ENCODE measurements at places on chromosomes 3 and 15.

GRCh38 chr3:112633191-112633590 is 7.8 kb downstream of the CCDC80 start:
- no peak for DNase-seq

DNA sequence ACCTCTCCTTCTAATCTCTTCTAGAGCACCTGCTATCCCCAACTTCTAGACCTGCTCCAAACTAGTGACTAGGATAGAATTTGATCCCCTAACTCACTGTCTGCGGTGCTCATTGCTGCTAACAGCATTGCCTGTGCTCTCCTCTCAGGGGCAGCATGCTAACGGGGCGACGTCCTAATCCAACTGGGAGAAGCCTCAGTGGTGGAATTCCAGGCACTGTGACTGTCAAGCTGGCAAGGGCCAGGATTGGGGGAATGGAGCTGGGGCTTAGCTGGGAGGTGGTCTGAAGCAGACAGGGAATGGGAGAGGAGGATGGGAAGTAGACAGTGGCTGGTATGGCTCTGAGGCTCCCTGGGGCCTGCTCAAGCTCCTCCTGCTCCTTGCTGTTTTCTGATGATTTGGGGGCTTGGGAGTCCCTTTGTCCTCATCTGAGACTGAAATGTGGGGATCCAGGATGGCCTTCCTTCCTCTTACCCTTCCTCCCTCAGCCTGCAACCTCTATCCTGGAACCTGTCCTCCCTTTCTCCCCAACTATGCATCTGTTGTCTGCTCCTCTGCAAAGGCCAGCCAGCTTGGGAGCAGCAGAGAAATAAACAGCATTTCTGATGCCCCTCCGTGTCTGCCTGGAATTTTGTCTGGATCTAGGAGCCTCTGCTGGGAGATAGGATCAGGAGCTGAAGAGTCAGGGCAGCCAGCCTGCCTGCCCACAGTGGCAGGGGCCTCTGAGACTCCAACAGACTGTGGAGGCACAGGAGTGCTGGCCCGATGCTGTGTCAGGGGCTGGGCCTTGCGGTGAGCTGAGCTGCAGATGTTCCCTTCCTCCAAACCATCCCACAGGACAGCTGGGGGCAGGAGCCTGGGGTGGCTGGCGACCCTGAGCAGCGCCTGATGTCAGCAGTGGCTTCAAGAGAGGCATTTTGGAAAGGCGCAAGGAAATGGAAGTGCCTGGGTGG is 3.0 kb downstream of the ISLR start:
- no peak for DNase-seq

GRCh38 chr3:94776401-94776915 is 713.6 kb downstream of the NSUN3 start:
- no peak for DNase-seq

- DNase-seq, result no peak
Observed at GRCh38 chr15:70286113-70286806, 188.5 kb upstream of the TLE3 start.

- DNase-seq, result no peak
Observed at GRCh38 chr3:125434582-125435011, 59.5 kb upstream of the ZNF148 start.

DNA sequence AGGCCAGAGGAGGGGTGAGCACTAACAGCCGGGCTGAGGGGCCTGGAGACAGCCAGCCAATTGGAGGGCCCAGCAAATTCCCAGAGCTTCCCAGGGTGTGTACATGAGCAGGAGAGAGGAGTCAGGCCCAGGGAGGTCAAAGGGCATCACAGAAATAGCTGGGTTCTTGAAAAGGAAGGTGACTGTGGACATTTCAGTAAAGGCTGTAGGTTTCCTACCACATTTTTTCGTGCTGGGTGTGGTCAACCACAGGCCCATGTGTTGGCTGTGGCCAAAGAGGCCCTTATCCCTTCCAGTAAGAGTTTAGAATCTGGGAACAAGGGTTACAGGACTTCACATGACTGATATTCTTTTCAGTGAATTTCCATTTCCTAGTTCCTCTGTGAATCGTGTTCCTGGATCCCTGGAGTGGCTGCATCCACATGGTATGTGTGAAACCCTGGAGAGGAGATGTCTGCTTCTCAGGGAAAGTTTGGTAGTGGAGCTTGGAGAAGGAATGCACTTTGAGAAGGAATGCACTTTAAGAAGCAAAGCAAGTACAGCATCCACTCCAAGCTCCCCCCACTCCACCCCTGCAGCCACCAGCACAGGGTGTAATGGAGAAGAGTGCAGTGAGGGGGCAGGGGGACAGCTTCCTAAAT is 73.2 kb upstream of the HEG1 start:
- no peak for DNase-seq

DNA sequence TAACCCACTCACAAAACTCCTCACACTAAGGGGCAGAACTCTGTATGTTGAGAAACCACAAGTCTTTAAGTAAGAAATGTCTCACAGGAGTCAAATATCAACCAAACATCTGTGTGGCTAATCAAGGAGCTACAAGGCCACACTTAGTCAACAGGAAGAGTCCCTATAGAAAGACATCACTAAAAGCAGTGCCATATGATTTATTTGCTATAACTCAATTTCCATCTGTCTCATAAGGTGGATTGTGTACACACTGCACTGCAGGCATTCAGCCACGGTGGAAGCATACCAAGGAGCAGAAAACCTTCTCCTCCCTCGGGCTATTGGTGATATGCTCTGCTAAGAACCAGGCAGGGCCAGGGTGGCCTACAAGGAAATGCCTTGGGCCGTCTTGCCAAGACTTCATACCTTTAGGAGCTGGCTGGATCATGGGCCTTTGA is 197.6 kb upstream of the CFAP20DC start:
- DNase-seq, result no peak

DNA sequence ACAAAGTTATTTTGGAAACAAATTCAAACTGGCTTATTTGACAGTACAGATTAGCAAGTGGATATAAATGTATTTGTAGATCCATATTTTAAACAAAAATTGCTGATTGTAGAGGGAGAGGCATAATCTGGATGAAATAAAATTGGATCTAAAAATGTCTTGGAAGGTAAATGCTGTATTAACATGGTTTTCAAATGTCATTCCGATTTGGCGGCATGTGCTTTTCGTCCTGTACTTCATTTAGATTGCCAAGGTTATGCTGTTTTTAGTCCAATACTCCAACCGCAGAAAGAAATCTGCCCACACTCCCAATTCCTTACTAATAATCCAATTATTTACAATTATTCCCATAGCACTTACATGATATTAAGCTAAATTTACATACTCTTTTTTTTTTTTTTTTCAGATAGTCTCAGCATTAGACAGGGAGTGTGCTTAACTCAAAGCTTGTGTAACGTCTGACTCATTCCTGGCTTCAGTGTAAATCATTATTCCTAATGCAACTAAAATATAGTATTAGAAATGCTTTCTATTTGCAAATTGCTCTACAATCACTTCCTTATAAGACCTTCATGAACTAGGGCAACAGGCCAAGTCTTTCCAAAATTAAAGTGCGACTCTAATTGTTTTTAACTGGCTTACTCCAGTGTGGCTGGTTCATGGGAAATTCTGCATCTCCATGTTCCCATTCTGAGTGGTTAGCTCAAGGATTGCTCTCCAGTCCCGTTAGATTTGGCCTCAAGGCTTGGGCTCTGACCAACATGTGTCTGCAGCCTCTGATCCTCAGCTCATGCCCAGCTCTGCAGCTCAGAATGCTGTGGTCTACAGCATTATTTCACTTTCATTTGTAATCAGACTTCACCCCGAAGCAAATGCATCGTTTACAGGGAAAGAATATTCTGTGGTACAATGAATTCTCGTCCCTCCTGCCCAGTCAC is 103.9 kb downstream of the FBN1 start:
- no peak for DNase-seq

DNA sequence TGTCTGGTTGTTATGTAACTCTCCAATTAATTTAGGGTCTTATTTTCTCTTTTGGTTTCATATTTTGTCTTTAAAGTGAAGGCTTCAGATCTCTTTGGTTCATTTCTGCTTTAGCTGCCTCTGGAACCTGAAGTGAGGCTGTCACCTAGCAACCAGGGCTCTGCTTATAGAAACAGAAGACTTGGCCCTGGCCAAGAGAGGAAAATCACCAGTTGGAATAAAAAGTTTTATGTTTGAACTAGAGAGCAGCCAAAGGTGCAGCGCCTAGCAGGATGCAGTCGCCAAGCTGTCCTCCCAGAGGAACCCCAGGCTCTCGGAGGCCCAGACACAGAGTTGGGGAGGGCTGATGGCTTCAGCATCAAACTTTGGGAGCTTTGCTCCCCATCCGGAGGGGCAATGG is 41.1 kb downstream of the LYZL4 start:
- DNase-seq, result no peak

DNA sequence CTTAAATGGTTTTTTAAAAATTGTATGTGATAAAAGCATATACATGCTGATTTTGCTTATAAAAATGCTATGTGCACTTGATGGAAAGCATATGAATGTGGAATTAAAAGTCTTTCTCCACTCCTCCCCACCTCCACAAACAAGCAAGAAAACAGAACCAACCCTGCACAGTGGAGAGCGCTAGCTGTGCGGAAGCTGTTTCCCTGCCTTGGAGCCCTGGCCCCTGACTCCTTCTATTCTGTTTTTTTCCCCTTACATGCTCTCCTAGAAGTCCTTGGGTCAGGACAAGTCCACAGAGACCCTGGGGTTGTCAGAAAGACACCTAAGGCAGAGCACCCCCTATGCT is 64.2 kb downstream of the BOC start:
- DNase-seq, result no peak

GRCh38 chr3:183577346-183577745 is 21.8 kb upstream of the KLHL6 start:
- DNase-seq, result no peak

DNA sequence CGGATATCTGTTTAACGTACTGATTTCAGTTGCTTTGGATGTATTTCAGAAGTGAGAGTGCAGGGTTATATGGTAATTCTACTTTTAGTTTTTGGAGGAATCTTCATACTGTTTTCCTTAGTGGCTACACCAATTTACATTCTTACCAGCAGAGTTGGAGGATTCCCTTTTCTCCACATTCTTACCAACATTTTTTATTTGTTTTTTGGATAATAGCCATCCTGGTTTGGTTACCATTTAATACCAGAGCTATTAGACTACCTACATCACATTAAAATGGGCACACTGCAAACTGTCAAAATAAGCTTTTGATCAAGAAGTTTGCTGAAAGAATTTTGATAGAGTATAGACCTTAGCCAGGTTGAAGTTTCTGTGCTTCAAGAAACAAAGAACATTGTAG is 217.2 kb upstream of the CFAP20DC start:
- DNase-seq, result no peak

GRCh38 chr3:37902674-37903073 is 41.0 kb downstream of the CTDSPL start:
- no peak for DNase-seq

GRCh38 chr3:11629716-11630115 is 14.0 kb downstream of the VGLL4 start:
- no peak for DNase-seq

DNA sequence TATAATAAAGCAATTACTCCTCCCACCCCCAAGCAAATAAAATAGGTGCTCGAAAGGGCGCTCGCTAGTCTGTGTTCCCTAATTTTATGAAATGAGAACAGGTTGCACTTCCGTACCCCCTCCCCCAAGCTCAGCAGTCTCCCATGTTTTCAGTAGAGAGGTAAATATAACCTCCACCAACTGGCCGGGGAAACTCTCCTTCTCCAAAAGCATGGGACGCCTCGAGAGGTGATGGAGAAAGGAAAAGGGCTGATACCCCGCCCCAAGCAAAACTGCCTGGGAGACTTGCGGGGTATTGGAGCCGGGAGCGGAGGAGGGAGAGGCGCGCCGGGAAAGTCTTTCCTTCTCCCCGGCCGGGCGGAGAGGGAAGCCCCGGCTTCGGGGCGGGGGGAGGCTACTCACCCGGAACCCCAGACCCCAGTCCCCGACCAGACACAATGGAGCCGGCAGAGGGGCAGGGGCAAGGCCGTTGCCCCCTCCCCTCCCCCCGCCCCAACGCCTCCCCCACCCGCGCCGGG is 605 bp downstream of the DCUN1D1 start:
- no peak for DNase-seq

- no peak for DNase-seq
Observed at GRCh38 chr3:146387566-146387965, 81.8 kb downstream of the PLSCR2 start.

GRCh38 chr15:80169768-80170357 is 17.1 kb downstream of the FAH start:
- no peak for DNase-seq

- no peak for DNase-seq
Observed at GRCh38 chr15:36399276-36399675, 180.2 kb upstream of the CDIN1 start.

GRCh38 chr3:40876009-40876408 is 323.3 kb upstream of the CTNNB1 start:
- no peak for DNase-seq

DNA sequence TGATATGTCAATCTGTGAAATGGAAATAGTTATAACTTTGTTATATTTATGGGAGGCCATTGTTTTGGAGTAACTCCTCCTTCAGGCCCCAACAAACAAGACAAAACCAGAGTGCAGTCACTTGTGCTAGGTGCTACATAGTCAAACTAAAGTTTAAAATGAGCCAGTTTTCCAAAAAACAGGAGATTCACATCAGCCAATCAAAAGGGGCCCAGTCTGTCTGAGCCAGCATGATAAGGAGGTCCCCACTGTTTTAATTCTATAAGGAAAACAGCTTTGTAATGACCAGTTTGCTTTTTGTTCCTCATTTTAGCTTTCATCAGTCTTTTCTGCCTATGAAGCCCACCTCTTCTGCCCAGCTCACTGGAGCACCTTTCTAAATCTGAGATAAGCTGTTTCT is 94.7 kb upstream of the SLC7A14 start:
- no peak for DNase-seq

- no peak for DNase-seq
Observed at GRCh38 chr3:198070871-198071270, 110.9 kb downstream of the LMLN start.

DNA sequence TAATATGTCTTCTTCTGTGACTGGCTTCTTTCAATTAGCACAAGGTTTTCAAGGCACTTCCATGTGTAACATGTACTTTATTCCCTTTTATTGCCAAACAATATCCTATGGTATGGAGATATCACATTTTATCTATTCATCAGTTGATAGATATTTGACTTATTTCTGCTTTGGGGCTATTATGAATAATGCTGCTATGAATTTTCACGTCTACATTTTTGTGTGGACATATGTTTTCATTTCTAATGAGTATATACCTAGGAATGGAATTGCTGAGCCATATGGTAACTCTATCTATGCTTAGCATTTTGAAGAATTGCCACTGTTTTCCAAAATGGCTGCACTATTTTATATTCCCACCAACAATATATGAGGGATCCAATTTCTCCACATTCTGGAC is 3.6 kb upstream of the AGTR1 start:
- DNase-seq, result no peak

All from stimulated activated CD4-positive, alpha-beta T cell treated with anti-CD3 and anti-CD28 coated beads, Interleukin-15, amount 100 ng/mL, for 1 hour (primary cell).